Fibroblast of skin of abdomen (primary cell): ENCODE measurements at places on chromosomes 1 and 21.

GRCh38 chr1:218425647-218426342 lies 80.7 kb downstream of the TGFB2 start:
- peak; percentile 70 for DNase-seq

DNA sequence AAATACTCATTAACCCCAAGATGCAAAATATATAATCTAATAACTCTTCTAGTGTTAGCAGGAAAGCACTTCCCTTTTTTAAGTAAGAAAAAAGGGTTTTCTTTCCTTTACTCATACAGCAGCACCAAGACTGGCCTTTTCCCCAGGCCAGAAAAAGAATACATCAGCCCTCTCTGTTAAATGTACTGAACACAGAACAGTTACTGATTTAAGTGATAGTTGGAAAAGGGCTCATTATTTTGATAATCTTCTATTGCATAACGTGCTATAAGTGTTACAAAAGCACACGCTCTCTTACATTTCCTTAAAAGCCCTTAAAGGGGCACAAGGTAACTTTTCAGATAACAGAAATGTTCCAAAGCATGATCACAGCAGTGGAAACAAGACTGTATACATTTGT lies 142.9 kb downstream of the TIAM1 start:
- DNase-seq, result no peak

DNA sequence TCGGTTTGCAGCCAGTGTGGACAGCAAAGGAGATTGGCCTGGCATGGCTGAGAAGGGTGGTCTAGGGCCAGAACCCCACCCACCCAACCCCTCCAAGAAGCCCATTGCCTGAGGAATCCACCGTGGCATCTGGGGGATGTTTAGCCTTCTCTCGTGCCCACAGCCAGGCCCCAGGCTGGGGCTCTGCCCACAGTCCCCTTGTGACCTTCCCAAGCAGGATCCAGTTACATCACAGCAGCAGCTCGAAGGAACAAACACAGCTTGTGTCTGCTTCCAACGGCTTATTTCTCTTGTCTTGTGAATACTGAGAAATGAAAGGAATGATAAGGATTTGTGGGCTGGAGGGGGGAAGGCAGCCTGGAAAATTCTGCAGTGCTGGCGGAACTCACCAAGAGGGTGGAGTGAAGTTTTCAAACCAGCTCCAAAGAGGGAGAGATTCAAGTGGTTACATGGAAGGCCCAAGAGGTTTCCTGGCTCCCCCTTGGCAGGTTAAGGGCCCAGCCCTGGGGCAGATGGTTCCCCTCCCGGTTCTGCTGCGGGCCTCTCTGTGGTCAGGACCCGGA lies 61.6 kb downstream of the DHRS3 start:
- peak; percentile 95 for DNase-seq

- no peak for DNase-seq
Measured at GRCh38 chr1:168640182-168640581, 63.8 kb downstream of the XCL1 start.

- DNase-seq, result no peak
Measured at GRCh38 chr1:6059866-6060265, 14.2 kb downstream of the KCNAB2 start.

GRCh38 chr1:7460807-7461206 lies 310.3 kb upstream of the VAMP3 start:
- DNase-seq, result no peak

GRCh38 chr1:206429421-206429820 lies 40.9 kb upstream of the IKBKE start:
- DNase-seq, result no peak

- DNase-seq, result no peak
Measured at GRCh38 chr1:25807480-25808390, 7.7 kb downstream of the SELENON start.

DNA sequence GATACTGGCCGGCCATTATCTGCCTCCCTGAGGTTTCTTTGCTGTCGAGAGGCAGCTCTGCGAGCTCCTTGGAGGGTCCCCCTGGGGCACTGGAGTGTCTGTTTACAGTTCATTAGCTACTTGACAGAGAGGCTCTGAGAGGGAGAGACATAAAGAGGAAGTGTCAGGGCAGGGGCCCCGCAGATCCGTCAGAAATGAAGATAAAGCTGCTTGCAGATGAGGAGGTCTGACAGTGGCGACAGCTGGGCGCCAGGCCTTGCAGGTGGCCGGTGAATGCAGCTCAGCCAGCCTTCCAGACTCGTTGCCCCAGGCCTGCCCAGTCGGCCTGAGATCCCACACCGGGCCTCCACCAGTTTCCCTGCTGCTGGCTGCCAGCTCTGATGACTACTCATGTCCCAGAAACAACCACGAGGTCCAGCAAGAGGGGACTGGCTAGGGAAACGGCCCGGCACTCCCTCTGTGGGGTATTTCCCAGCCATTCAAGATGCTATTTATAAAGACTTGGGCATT lies 84.7 kb downstream of the DISP3 start:
- DNase-seq, result no peak

- DNase-seq, result no peak
Measured at GRCh38 chr1:45974541-45975269, 157.7 kb downstream of the PIK3R3 start.

- peak; percentile 98 for DNase-seq
Measured at GRCh38 chr1:8040586-8040985, 14.5 kb upstream of the ERRFI1 start.

- no peak for DNase-seq
Measured at GRCh38 chr1:13807209-13807608, 107.2 kb downstream of the PRDM2 start.

DNA sequence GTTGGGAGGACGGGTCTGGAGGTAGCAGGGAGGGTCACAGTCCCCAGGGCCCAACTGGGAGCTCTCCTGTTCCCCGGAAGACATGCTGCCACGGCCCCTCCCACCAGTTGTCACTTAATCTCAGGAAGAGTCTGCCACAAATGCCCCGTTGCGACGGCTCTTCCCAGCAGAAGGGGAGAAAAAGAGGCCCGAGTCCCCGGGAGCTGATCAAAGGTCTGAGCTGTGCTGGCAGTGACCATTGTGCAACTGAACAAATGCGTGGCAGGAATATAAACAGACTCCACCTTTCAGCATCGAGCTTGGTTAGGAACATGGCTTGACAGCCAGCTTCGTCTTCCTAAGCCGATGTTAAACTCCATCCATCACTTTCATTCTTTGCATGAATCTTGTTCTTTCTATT lies 27.8 kb upstream of the ZBTB21 start:
- no peak for DNase-seq
